ENCODE measurements at places on chromosomes 7 and 10. TPM values are rescaled to one million over a fixed set of nuclear protein-coding genes. Genes with fewer than 3 reads are reported as not detected.

Gene MRPS17
- total RNA-seq, result 15.7 TPM

Gene PLCE1
- total RNA-seq, result 1.3 TPM

Gene NPS
- not detected for total RNA-seq

Gene CDK14
- 54.0 TPM for total RNA-seq

Gene UNC5B
- 39.1 TPM for total RNA-seq

Gene OPN1SW
- total RNA-seq, result not detected

Gene MALRD1
- total RNA-seq, result 0.15 TPM

Gene KCND2
- total RNA-seq, result 0.90 TPM

Gene KIFBP
- 30.9 TPM for total RNA-seq

Gene NUDT13
- total RNA-seq, result 0.75 TPM

Data from smooth muscle cell of the coronary artery (primary cell).